ENCODE measurements at places on chromosomes 6 and 20. TPM values are rescaled to one million over a fixed set of nuclear protein-coding genes. Genes with fewer than 3 reads are reported as not detected.

Gene TCF15
- total RNA-seq: not detected

Gene SEL1L2
- not detected for total RNA-seq

Gene MAS1
- under 0.01 TPM for total RNA-seq

Gene MRPL18
- 66.6 TPM for total RNA-seq

Gene TREM2
- not detected for total RNA-seq

Gene SPATS1
- not detected for total RNA-seq

Gene EGFL8
- 1.2 TPM for total RNA-seq

Gene RALGAPB
- 20.7 TPM for total RNA-seq

Gene SRSF12
- under 0.01 TPM for total RNA-seq

Gene TRIM15
- not detected for total RNA-seq

Gene TMEM151B
- not detected for total RNA-seq

Gene BPIFA1
- total RNA-seq: not detected

Gene SNAP91
- not detected for total RNA-seq

Gene STK38
- total RNA-seq: 19.0 TPM

Gene SLC9A8
- 9.3 TPM for total RNA-seq

Gene TULP4
- total RNA-seq: 65.7 TPM

Gene DPPA5
- not detected for total RNA-seq

Gene NFKBIE
- total RNA-seq: 3.6 TPM

Gene PAK1IP1
- total RNA-seq: 17.0 TPM

Gene HEY2
- 1.7 TPM for total RNA-seq

Gene WFDC9
- not detected for total RNA-seq

Gene SNRPB2
- 48.7 TPM for total RNA-seq

Gene DDX43
- 0.68 TPM for total RNA-seq

Gene PXT1
- not detected for total RNA-seq

Gene DCDC2
- not detected for total RNA-seq

Gene MPIG6B
- not detected for total RNA-seq

Gene TMC2
- total RNA-seq: not detected

Gene CFAP61
- total RNA-seq: 0.13 TPM

Gene TTBK1
- under 0.01 TPM for total RNA-seq

Gene KIAA1755
- total RNA-seq: 10.0 TPM

Gene TBC1D32
- 13.1 TPM for total RNA-seq

Gene SAYSD1
- total RNA-seq: 12.4 TPM

Gene C20orf144
- total RNA-seq: 0.13 TPM

Gene C2
- total RNA-seq: 2.8 TPM

Gene SOX18
- total RNA-seq: 0.56 TPM

Gene CENPW
- total RNA-seq: 15.1 TPM

Gene CLPSL1
- total RNA-seq: not detected

Gene MCM8
- total RNA-seq: 11.2 TPM

Gene GPLD1
- total RNA-seq: 0.92 TPM

Gene PBOV1
- not detected for total RNA-seq

Gene B4GALT5
- 14.7 TPM for total RNA-seq

Gene GABRR2
- total RNA-seq: 0.26 TPM

Gene PTCRA
- not detected for total RNA-seq

Gene CD93
- total RNA-seq: 13.4 TPM

Gene PNISR
- 51.4 TPM for total RNA-seq

Gene CALHM4
- total RNA-seq: not detected

Gene ENPP3
- 0.40 TPM for total RNA-seq

Measured in aortic smooth muscle cell (primary cell).